ENCODE measurements at places on chromosomes 6 and 20. TPM values are rescaled to one million over a fixed set of nuclear protein-coding genes. Genes with fewer than 3 reads are reported as not detected.

GRCh38 chr20:1401451-1401907, 8.6 kb upstream of the FKBP1A start:
- peaks cover 8% of the 10 kb centered on the region for H3K36me3 ChIP-seq
- DNase-seq: peak; percentile 62
- H3K4me1 ChIP-seq: peaks cover 63% of the 10 kb centered on the region
- peak overlapping the region; percentile 70 for H3K4me3 ChIP-seq
- H3K27me3 ChIP-seq: no peaks in the 10 kb centered on the region
- peak overlapping the region; percentile 85 for H3K27ac ChIP-seq

GRCh38 chr20:18739751-18740166, 73.8 kb upstream of the SCP2D1 start:
- DNase-seq: peak; percentile 70
- peak overlapping the region; percentile 73 for H3K27ac ChIP-seq
- peaks cover 3% of the 10 kb centered on the region for H3K36me3 ChIP-seq
- peaks cover 57% of the 10 kb centered on the region for H3K4me1 ChIP-seq
- H3K4me3 ChIP-seq: peak overlapping the region; percentile 79
- peaks cover 1% of the 10 kb centered on the region for H3K27me3 ChIP-seq

DNA sequence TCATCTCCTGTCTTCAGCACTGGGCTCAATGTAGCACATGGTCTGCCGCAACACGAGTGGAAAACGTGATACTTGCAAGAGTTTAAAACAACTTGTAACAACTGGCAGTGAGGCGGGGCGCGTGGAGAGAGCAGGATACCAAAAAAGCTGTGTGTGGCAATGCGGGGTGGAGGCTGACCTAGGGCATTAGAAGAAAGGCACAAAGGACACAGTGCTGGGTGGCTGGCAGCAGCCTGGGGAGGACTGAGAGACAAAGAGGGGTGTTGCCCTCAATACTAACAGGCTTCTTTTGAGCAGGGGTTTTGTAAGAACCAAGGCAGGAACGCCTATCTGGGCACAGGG, 1.5 kb upstream of the GFOD1 start:
- H3K36me3 ChIP-seq: no peaks in the 10 kb centered on the region
- peak overlapping the region; percentile 61 for H3K4me3 ChIP-seq
- no peak for DNase-seq
- H3K4me1 ChIP-seq: peaks cover 25% of the 10 kb centered on the region
- no peak overlapping the region for H3K27ac ChIP-seq

GRCh38 chr6:143901885-143902750, 37.8 kb downstream of the ZC2HC1B start:
- peaks cover 21% of the 10 kb centered on the region for H3K27me3 ChIP-seq
- H3K27ac ChIP-seq: no peak overlapping the region
- DNase-seq: no peak
- no peak overlapping the region for H3K4me3 ChIP-seq

DNA sequence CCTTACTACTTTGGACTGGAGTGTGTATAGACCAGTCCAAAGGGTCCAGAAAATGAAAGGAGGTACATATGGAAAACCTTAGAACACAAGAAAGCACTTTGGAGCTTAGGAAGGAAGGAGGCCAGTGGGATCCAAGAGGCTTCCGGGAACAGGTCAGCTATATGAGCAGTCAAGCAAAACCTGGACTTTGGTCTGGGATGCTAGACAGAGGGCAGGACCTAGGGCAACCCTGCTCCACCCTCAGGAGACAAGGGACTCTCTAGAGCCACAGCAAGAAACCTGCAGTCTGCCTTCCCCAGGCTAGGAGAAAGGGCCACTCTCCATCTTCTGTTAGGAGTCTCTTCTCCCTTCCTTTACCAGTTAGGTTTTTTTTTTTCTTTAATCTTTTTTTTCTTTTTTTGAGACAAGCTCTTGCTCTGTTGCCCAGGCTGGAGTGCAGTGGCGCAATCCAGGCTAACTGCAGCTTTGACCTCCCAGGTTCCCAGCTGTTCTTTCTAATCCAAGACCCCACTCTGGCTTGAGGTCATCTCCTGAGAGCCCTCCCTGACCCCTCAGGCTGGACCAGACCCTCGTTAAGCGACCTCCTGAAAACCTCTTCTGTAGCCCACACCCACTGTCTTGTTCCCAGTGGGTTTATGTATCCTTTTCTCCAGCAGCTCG, 4.6 kb downstream of the KCNK5 start:
- no peaks in the 10 kb centered on the region for H3K4me1 ChIP-seq
- no peak overlapping the region for H3K27ac ChIP-seq
- H3K4me3 ChIP-seq: no peak overlapping the region
- H3K27me3 ChIP-seq: no peaks in the 10 kb centered on the region
- 0 out of 2 replicates have a peak, but pooled peaks cover 4% of the 10 kb centered on the region for H3K36me3 ChIP-seq
- DNase-seq: no peak

DNA sequence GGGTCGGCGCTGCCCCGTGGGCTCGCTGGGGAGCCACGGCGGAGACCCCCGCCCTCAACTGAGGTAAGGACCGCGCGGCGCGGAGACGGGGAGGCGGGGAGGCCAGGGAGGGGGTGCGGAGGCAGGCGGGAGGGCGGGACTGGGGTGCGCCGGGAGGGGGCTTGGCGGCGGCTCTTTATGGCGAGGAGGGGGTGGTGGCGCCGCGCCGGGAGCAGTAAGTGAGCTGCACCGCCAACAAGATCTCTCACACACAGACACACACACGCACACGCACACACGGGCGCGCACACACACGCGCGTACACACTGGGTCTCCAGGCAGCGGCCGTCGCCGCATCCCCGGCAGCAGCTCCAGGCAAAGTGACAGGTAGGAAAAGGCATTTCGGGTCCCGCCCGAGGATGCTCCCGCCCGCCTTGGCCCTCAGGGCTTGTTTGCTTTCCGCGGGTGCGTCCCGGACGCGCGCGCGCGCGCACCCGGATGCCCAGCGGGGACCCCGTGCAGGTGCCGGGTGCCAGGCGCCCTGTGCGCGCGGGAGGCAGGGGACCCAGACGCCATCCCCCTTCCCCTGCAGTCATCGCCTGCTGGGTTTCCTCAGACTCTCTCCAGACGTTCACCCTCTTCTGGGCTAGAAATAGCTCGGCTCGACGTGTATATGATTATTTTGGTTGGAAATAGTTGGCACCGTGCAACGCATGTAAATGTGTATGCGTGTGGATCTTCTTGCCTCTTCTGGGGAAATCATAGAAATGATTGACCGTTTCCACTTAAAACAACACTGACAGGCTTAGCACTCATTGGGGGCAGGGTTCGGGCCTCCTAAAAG, at the start of gene PLCB4:
TSS of gene PLCB4 (plus strand) at position 247 of the 823 bp plus-strand sequence. CDS start 238,728 bp downstream, outside the sequence.
- H3K36me3 ChIP-seq: peaks cover 20% of the 10 kb centered on the region
- no peaks in the 10 kb centered on the region for H3K27me3 ChIP-seq
- peak; percentile 83 for DNase-seq
- H3K4me3 ChIP-seq: peak within 1 kb of the TSS; percentile 95

GRCh38 chr6:128307671-128308070, 212.7 kb downstream of the PTPRK start:
- no peak overlapping the region for H3K27ac ChIP-seq
- no peak overlapping the region for H3K4me3 ChIP-seq
- H3K4me1 ChIP-seq: peaks cover 67% of the 10 kb centered on the region
- H3K27me3 ChIP-seq: no peaks in the 10 kb centered on the region

GRCh38 chr6:166500246-166500645, 86.2 kb downstream of the RAMACL start:
- H3K27me3 ChIP-seq: no peaks in the 10 kb centered on the region
- H3K4me1 ChIP-seq: no peaks in the 10 kb centered on the region
- H3K4me3 ChIP-seq: no peak overlapping the region
- H3K36me3 ChIP-seq: peaks cover 5% of the 10 kb centered on the region
- H3K27ac ChIP-seq: no peak overlapping the region

DNA sequence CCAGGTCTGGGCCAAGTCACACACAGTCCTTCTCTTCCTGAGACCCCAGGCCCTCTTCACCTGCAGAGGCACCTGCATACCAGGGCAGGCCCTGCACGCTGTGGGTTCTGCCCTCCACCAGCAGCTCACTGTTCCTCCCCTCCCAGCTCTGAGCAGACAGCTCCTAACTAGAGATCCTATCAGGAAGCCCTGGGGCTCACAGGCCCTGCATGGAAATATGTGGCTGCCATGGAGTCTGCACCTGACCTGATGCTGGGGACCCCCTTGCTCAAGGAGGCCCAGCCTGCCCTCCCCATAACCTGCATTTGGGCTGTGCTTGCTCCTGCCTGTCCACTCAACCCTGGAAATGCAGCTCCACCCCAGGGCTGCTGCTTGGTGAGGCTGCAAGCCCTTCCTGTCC, 14.6 kb upstream of the HLA-G start:
- H3K27me3 ChIP-seq: peaks cover 8% of the 10 kb centered on the region
- H3K4me1 ChIP-seq: peaks cover 13% of the 10 kb centered on the region
- no peak overlapping the region for H3K27ac ChIP-seq

DNA sequence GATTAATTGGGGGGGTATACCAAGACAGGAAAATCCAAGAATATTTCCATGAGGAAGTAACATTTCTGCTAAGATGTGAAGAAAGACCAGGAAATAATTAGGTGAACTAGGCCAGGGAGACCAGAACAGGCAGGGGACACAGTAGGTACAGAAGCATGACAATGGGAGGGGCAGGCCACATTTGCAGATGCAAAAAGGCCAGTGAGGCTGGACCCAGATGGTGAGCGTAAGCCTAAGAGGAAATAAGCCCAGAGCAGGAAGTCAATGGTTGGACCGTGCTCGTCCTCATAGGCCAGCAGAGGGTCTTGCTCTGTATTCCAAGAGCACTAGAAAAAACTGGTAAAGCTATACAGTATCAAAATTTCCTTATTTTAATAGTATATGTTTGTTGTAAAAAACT, 9.4 kb downstream of the CEP162 start:
- H3K4me3 ChIP-seq: no peak overlapping the region
- no peaks in the 10 kb centered on the region for H3K36me3 ChIP-seq
- no peaks in the 10 kb centered on the region for H3K27me3 ChIP-seq
- H3K27ac ChIP-seq: no peak overlapping the region
- no peaks in the 10 kb centered on the region for H3K4me1 ChIP-seq

- no peak overlapping the region for H3K4me3 ChIP-seq
- no peak overlapping the region for H3K27ac ChIP-seq
- DNase-seq: no peak
Observed at GRCh38 chr20:46458866-46459750, 52.7 kb upstream of the ELMO2 start.

DNA sequence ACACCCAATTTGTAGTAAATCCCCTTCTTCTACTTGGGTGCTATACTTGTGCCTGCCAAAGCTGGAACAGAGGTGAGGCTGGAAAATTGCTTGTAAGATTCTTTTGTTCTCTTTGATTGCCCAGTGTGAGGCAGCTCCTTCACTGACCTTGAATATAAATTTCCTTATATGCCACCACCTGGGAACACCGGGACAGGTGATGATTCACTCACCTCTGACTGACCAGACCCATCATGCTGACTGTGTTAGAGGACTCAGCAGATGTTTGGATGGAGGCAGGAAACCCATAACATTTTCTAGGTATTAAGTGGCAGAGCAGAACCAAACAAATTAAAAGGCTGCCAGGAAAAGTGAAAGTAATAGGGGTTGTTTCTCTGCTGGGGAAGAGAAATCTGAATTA, 120.9 kb downstream of the GRM1 start:
- H3K27me3 ChIP-seq: no peaks in the 10 kb centered on the region
- DNase-seq: no peak
- H3K4me3 ChIP-seq: no peak overlapping the region
- no peaks in the 10 kb centered on the region for H3K36me3 ChIP-seq

- no peak overlapping the region for H3K4me3 ChIP-seq
- H3K27ac ChIP-seq: no peak overlapping the region
- H3K36me3 ChIP-seq: no peaks in the 10 kb centered on the region
- H3K27me3 ChIP-seq: no peaks in the 10 kb centered on the region
Observed at GRCh38 chr6:113293423-113293740, 563.8 kb upstream of the MARCKS start.

GRCh38 chr6:139134064-139134395, 850 bp upstream of the HECA start:
- H3K27me3 ChIP-seq: peaks cover 3% of the 10 kb centered on the region

GRCh38 chr6:16544521-16544920, 216.7 kb downstream of the ATXN1 start:
- H3K36me3 ChIP-seq: peaks cover 8% of the 10 kb centered on the region
- DNase-seq: no peak
- peaks cover 25% of the 10 kb centered on the region for H3K4me1 ChIP-seq
- H3K27ac ChIP-seq: peak overlapping the region; percentile 46

DNA sequence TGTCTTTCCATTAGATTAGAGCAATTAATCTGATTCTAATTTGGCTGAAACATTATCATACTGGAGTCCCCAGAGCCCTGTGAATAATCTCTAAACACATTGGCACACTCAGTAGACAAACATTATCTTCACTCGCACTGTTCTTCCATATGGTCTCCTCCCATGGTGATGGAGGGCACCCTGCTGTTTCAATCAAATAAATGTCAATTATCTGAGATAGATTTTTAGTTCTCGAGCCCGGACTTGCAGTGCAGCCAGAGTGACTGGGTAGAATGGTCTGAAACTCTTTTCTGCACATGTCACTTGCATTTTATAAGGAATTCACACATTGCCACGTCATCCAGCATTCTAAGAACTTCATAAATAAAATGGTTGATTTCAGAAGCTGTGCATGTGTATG, 90.6 kb upstream of the MAP3K7 start:
- no peaks in the 10 kb centered on the region for H3K36me3 ChIP-seq
- H3K4me3 ChIP-seq: no peak overlapping the region
- no peaks in the 10 kb centered on the region for H3K4me1 ChIP-seq
- H3K27me3 ChIP-seq: peaks cover 1% of the 10 kb centered on the region
- no peak overlapping the region for H3K27ac ChIP-seq

- peak; percentile 67 for DNase-seq
- H3K4me3 ChIP-seq: peak overlapping the region; percentile 63
- peak overlapping the region; percentile 89 for H3K27ac ChIP-seq
- no peaks in the 10 kb centered on the region for H3K36me3 ChIP-seq
- H3K27me3 ChIP-seq: no peaks in the 10 kb centered on the region
- peaks cover 38% of the 10 kb centered on the region for H3K4me1 ChIP-seq
Observed at GRCh38 chr6:47188588-47189021, 121.1 kb downstream of the TNFRSF21 start.

DNA sequence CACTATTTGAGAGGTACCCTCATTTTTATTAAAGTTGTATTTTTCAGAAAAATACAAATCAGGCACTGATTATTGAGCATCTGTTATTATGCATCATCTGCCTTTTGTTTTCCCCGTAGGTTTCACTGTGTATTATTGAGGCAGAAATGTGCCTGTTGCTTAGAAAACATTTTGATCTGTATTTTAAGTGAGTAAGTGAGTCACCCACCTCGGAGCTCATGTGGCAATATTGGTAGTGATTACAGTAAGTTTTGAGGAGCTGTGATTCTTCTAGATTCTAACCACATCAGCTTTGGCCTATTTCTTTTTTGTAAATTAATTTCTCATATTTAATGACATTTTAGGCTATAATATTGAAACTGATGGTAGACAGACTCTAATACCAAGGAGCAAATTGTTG, 59.6 kb upstream of the LAMP5 start:
- no peak overlapping the region for H3K27ac ChIP-seq
- H3K4me3 ChIP-seq: no peak overlapping the region
- H3K36me3 ChIP-seq: peaks cover 34% of the 10 kb centered on the region
- peaks cover 1% of the 10 kb centered on the region for H3K27me3 ChIP-seq

- H3K36me3 ChIP-seq: peaks cover 13% of the 10 kb centered on the region
- DNase-seq: no peak
- no peak overlapping the region for H3K27ac ChIP-seq
- no peaks in the 10 kb centered on the region for H3K27me3 ChIP-seq
Observed at GRCh38 chr6:78883651-78884050, 16.3 kb downstream of the IRAK1BP1 start.

The NOTCH4 gene
- 0.35 TPM for total RNA-seq

The THBS2 gene
- 220 TPM for total RNA-seq

The LAMA2 gene
- 8.7 TPM for total RNA-seq

The PTGIS gene
- not detected for total RNA-seq

The OR2J3 gene
- total RNA-seq: not detected

The GRM1 gene
- total RNA-seq: not detected

The BANF2 gene
- total RNA-seq: not detected

The HSD17B8 gene
- total RNA-seq: 1.2 TPM

The C20orf144 gene
- total RNA-seq: 0.17 TPM

The TFEB gene
- 11.7 TPM for total RNA-seq

The BHLHE23 gene
- total RNA-seq: not detected

Data from HFFc6 (cell line).